Dorsolateral prefrontal cortex (tissue), 122 donors: ENCODE measurements at places on chromosomes 3 and 15.
A peak's percentile ranks its signal among the peaks of the same experiment; 100 is the strongest.

GRCh38 chr3:193827871-193828270 is 234.9 kb downstream of the OPA1 start:
- no peak for DNase-seq

DNA sequence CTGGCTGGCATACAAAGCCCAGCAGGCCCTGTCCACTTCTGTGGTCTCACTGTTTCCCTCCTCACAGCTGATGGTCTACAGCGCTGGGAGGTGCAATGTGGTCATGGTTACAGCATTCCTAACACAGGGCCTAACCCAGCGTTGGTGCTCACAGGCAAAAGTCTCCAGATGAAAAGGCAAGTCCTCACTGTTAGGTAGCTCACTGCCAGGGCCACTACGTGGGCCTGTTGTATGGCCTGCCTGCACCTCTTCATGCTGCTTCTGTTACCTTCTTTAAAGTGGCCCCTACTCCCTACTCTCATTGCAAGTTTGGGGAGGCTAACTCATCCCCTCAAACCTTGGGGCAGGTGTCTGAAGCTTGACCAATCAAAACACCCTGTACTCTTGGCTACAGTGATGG is 31.3 kb downstream of the CCDC13 start:
- no peak for DNase-seq

DNA sequence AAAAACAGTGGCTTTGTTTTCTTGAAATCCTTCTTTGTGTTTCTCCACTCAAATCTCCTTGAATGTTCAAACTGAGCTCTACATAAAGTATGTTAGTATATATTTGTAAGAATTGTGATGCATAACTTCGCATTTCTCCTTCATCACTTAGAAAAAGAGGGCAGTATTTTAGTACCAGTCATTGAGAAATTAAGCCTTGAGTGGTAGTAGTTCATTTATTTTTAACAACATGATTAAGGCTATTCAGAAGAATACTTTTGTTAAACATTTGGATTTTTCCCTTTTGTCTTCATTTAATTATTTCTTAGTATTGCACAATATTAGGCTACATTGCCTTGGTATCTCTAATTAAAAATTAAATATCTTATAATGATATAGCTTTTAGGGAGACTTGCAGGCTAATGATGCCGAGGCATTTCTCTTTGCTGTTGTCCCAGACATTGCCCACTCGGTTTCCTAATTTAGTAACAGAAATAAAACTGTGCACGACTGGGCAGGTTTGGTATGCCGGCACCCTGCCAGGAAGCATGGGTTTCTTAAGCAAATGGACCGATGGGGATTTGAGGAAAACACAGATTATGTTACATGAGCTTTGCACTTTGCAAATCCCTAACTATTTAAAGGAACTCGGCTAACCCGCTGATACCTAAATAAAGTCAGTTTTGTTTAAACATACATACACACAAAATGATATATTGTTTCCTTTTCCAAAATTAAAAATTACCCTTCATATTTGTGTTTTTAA is 54.7 kb downstream of the LRRC28 start:
- no peak for DNase-seq

DNA sequence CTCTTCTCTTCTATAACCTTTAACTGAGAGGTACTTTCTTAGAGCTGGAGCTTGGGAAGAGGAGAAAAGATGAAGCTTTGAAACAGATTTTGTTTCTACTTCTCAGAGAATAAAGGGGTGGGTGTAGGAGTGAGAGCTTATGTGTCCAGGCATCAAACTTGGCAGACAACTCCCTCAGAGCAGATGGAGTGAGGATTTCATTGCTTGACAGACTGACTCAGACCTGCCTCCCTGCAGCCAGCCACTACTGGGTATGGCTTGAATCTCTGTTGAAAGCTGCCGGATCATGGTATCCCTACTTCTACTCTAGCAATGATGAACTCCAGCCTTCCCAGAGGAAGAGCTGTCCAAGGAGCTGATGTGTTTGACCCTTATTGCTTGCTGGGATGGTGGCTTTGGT is 36.7 kb downstream of the SYN2 start:
- DNase-seq, result peak; percentile 73

- DNase-seq, result no peak
Measured at GRCh38 chr3:22981166-22981565, 222.0 kb upstream of the UBE2E2 start.

DNA sequence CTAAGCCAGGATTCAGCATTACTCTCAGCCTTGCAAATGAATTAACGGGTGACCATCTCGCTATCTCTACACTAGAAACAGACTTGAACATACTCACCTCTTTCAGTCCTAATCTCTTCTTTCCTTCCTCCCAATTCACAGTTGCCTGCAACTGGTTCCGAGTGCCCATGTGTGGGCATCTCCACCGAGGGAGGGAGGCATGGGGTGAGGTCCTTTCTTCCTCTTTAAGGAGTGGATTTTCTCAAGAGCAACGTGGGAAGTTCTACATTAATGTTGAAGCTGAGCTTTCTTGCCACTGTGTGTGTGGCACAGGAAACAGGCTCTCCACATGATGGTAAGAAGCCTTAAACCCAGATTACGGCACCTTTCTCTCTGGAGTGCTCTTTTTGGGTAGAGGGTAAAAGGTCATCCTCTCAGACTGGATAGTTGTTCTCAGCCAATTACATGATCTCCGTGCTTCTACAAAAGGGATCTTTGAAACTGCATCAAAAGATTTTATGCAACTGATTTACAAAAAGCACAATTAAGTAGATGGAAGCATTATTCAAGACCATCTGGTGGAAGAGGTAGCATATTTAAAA is 286.8 kb upstream of the NR2F2 start:
- no peak for DNase-seq

DNA sequence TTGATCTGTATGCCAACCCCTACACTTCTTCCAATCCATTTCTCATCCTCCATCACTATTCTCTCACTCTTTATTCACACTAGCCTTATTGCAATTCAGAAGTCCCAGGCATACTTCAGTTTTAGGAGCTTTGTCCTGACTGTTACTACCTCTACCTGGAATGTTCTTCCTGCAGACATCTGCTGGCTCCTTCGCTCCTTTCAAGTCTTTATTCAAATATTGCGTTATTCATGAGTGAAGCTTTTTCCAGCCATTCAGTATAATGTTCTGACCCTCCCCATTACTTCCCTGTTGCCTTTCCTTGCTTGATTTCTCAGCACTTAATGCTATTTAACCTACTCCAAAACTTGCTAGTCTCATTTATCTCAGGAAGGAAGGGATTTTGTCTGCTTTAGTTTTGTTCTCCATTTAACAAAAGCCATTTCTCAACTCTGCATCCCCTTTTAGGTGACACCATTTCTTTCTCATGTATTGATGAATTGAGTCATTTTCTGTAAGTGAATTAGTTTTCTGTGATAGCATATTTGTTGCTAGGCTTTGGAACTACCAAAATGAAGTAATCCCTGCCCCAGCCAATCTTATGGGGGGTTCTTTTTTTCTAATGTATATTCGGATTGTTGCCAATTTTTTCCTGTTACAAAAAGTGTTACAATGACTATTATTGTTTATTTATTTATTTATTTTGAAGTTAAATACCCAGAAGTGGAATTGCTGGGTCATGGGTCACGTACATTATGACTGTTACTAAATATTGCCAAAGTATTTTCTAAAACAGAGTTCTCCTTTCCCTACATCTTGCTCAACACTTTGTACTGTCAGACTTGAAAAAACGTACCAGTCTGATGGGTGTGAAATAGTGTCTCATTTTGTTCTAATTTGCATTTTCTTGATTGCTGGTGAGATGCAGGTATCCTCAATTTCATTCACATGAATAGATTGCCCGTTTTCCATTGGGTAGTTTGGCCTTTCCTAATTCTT is 9.4 kb downstream of the ATP11B start:
- no peak for DNase-seq

DNA sequence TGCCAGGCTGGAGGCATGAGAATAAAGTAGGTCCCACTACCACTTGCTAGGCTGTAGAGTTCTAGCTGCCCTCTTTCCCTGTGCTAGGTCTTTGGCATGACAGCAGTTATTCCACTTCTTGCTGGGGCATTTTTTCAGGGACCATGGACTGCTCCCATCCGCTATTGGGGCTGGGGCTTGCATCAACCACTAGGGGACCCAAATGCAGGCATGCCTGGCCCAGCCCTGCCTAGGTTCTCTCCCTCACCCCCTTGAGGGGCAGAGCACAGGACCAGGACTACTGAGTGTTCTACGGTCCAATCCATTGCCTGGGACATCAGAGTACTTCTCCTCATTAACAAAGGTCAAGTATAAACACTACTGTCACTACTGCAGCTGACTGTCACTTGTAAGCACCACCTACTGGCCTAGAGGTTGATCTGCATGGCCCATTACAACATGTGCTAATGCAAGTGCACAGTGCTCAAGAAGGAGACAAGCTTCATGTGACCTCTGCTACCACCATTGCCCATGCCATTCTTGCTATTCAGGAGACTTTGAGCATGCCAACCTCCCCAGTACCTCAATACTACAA is 270.5 kb downstream of the MBNL1 start:
- no peak for DNase-seq

GRCh38 chr3:155110996-155111901 is 31.1 kb downstream of the MME start:
- no peak for DNase-seq

GRCh38 chr15:32682569-32682968 is 35.2 kb upstream of the GREM1 start:
- DNase-seq, result no peak

DNA sequence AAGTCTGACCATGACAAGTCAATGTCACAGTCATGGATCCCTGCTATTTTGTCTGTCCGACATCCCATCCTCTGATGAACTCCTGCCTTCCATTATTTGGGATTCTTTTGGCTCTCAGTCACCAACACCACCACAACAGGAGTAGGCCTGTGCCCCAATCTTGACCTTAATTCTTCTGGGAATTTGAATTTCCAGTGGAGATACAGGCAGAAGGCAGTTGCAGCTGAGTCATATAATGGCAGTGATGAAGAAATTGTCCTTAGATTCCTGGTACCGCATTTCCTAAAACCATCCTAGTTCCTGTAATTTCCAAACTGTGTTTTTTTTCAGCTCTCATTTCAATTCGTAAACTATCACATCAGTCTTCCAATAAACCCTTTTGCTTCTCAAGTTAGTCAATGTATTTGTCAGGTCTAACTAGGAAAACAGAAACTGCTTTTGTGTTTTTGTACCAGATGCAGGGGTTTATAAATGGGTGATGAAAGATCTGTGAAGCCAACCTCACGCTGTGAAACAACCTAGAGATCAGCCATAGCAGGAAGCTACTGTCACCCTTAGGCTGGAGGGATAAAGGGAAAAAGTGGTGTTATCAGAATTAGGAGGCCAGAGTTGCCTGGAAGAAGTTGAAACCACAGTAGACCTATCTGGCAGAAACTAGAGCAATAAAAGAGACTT is 126.3 kb upstream of the TMEM108 start:
- no peak for DNase-seq

DNA sequence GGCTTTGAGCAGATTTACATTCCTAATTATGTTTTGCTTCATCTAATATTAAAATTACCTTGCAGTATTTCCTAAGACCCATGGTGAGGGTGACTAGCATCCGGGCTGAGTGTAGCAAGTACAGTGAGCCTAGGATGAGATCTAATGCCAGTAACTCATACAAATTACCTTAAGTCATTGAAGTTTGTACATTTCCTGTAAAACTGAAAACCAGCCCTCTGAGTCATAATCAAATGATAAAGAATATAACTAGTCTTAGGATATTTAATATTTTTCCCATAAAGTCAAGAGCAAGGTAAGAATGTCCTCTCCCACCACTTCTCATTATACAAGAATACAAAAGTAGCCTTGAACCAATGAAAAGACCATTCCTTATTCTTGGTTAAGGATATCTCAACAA is 54.8 kb upstream of the CHRM5 start:
- DNase-seq, result no peak

DNA sequence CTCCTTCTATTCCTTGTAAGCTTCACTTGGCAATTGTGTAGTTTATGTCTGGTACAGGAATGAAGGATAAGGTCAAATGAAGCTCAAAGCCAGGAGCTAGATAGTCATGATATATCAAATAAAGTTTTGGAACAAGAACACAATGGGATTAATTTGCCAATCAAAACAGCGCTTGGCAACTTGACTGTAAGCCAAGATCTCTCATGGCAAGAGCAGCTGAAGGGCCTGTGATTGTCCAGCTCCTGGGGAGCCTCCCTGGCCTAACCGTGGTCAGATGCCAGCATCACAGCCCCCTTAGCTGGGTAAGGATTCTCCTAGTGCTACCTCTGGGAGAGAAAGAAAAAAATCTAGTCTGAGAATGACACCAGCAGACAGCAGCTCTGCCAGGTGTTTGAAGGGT is 97.2 kb downstream of the LIPC start:
- no peak for DNase-seq

GRCh38 chr3:21055015-21055414 is 696.0 kb downstream of the ZNF385D start:
- DNase-seq, result no peak

- no peak for DNase-seq
Measured at GRCh38 chr3:119637679-119638477, 22.5 kb downstream of the POPDC2 start.

DNA sequence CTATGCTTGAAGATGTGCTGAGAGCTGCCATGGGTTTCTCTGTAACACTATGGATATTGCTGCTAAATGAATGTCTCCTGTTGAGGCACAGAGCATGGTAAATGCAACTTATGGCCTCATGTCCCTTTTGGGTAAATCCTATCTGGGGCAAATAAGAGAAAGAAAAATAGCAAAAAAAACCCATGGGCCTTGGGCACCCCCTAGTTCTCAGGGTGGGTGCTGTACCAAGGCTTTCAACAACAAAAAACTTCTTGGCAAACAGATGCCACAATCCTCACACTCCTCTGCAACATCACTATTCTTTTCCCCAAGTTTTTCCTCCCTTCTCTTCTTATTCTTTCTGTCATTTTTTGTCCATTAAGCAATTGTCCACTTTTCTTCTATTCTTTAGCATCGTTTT is 340.1 kb upstream of the ROBO2 start:
- no peak for DNase-seq

DNA sequence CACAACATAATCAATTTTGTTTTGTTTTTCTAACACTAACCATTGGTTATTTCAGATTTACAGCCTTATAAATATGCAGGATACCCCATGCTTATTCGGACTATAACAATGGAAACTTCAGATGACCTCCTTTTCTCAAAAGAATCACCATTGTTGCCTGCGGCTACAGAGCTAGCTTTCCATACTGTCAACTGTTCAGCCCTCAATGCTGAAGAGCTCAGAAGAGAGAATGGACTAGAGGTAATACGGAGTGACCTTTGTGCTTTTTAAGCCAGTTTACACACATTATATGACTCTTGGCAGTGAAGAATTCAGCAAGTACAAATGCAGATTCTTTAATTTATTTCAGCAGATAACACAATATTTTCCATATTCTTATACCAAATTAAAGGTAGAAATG is 81.8 kb downstream of the DNAJC13 start:
- no peak for DNase-seq

DNA sequence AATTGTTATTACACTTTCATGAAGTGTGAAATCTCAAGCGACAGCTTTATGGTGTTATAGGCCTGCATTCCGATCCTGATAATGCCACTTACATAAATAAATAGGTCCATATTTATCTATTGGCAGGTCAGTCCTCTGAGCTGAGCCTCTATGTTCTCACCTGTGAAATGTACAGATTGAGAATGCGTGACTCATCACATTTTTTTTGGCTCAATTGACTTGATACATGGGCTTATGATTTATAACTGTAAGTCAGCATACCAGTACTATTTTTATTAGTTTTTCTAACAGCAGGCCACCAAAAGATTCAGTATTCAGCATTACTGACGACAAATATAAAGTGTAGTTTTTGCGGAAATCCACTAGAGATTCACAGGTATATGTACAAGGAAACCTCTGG is 344.4 kb downstream of the ROBO1 start:
- DNase-seq, result no peak
